H1 (cell line): ENCODE measurements at places on chromosomes 12 and 14. TPM values are rescaled to one million over a fixed set of nuclear protein-coding genes. Genes with fewer than 3 reads are reported as not detected.

DNA sequence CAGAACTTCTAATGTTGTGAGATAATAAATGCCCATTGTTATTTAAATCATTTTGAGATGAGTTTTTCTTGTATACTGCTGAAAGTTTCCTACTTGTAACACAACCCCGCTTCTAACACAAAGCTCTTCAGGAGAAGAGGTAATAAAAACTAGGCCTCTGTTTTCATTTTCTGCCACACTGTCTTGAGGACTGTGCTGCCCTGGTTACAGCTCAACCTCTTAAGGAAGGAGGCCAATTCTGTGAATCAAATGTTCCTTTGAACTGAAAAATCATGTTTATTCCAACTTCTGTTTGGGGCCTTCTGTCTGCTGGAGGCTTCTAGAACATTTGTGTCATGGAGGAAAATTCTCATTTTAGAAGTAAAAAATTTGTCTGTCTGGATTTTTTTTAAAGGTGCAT lies 100.3 kb downstream of the LRIG3 start:
- DNase-seq, result no peak

DNA sequence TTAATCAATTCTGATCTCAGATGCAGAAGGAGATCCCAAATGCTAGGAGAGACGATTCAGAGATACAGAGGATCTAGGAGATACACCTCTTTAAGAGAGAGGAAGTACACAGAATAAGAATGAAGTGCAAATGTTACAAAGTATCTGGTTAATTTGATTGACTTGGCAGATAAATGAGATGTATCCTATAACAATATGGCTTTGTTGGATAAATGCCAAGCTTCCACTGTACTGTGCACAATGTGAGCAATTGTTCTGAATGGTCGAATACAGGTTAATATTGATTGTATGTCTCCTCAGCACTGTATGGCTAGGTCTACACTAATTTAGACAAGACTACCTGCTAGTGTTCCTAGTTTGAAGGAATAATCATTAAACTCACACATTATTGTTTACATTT lies 119.6 kb upstream of the PTPRB start:
- DNase-seq, result no peak

DNA sequence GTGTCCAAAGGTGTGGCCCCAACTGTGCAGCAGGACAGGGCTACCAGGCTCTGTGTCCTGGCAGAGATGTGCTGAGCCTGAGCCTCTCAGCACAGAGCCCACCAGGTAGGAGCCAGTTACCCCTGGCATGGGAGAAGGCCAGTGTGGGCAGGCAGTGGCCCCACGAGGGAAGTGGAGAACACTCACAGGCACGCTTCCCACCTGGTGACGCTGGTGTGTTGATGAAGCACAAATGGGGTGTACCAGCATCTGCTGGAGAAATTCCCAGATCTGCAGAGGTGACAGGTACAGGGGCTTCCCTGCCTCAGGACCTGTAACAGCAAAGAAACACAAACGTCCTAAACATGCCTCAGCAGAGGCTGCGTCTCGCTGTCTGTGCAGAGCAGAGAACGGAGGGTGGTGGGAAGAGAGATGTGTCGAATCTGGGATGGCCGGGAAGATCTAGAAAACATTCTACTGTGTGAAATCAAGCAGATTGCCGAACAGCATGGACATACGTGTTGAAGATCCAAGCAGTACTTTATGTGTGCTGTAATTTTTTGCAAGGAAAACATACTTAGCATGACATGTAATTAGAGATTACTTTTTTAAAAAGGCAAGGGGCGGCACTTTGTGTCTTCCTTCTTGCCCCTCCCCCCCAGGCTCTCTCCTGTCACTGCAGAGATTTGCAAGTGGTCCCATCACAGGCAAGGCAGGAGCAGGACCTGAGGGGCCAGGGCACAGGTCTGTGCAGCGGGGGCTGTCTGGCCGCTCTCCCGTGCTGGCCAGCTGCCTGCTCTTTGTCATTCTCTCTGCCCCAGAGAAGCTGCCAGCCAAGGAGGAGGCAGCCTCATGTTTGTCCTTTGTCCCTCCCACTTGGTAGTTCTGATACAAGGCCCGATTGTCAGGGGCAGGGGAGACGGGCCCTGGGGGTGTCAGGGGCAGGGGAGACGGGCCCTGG lies 17.3 kb downstream of the HIP1R start:
- DNase-seq, result no peak

SLC5A8 gene
- 0.11 TPM in 1 of 2 replicates, not detected in the other for total RNA-seq

DNA sequence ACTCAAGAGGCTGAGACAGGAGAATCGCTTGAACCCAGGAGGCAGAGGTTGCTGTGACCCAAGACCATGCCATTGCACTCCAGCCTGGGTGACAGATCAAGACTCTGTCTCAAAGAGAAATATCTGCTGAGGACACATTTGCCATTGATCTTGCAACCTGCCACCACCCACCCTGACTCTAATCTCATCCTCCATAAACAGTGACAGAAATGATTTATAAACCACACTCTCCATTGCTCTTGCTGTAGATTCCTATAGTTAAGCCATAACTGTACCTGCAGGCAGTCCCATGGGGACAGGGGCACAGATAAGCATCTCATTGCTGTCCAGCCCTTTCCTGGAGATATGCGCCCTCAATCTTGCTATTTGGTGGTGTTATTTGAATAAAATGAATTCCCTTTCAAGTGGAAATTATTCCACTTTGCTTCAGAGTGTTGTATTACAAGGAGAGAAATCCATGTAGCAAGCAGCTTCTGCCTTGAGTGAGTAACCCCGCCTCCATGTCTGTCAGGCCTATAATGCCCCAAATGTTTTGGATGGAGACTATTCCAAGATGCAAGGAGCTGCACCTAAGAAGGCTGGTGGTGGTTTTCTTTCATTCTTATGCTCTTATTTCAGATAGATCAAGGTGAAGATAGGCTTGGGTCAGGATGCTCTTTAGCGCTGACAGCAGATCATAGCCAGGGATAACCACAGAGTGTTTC lies 3.0 kb upstream of the ZDHHC22 start:
- no peak for DNase-seq

RBP5 gene
- total RNA-seq, result 0.67 and 1.9 TPM in 2 replicates

- DNase-seq, result peak; percentile 94
Observed at GRCh38 chr12:751192-751998, 984 bp upstream of the WNK1 start.

DNA sequence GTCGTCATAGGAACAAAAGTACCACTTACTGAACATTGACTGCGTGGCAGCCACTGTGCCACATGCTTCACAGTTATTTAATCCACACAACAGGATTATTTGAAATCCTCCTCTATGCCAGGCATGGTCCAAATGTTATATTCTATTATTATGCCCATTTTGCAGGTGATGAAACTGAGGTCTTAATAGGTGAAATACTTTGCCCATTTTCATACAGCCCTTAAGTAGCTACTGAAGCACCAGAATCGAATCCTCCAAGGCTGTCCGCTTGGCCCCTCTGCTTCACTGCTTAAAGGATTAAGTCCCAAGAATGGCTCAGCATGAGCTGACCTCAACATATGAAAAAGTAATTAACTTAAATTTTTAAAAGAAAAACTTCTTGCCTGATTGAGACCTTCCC lies 212.8 kb downstream of the EGLN3 start:
- no peak for DNase-seq

DNA sequence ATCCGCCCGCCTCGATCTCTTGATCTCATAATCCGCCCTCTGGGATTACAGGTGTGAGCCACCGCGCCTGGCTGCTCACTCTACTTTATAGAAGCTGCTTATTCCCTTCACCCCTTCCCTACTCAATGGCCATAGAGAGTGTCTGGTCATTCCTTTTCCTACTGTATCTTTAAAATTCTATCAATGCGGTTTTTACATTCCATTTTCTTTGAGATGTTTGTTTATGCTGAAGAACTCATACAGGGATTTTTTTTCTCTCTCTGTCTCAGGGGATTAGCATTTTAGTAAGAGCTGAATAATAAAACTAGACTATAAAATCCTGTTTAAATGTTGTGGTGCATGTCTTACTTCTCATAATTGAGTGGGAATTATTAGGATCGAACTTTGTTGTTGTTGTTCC lies 218.6 kb upstream of the FOXN3 start:
- no peak for DNase-seq

GRCh38 chr12:111942557-111942956 lies 70.4 kb downstream of the TMEM116 start:
- DNase-seq, result no peak

- DNase-seq, result no peak
Observed at GRCh38 chr12:128695697-128696096, 128.1 kb downstream of the SLC15A4 start.

DNA sequence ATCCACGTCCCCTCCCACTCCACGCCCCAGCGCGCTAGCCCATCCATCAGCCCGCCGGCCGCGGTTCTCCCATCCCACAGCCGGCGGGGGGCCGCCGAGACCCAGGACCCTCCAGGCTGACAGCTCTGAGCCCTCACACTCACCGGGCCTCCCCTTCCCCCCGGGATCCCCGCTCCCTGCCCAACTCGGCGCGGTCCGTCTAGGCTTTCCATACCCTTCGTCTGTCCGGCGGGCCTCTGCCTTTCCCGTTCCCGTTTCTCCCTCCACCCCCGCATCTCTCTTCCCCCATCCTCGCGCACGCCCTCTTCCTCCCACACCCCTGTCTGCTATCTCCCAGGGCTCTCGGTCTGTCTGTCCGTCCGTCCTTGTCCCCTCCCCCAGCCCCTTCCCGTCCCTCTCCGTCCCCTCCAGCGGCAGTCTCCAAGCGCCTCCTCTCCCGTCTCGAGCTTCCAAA lies 726 bp downstream of the ZFHX2 start:
- DNase-seq, result no peak

PTPN6 gene
- total RNA-seq, result 25.7 and 28.4 TPM in 2 replicates

- no peak for DNase-seq
Observed at GRCh38 chr12:28177461-28177860, 12.8 kb upstream of the CCDC91 start.

- no peak for DNase-seq
Observed at GRCh38 chr12:52351196-52352059, 15.9 kb downstream of the KRT85 start.

DNA sequence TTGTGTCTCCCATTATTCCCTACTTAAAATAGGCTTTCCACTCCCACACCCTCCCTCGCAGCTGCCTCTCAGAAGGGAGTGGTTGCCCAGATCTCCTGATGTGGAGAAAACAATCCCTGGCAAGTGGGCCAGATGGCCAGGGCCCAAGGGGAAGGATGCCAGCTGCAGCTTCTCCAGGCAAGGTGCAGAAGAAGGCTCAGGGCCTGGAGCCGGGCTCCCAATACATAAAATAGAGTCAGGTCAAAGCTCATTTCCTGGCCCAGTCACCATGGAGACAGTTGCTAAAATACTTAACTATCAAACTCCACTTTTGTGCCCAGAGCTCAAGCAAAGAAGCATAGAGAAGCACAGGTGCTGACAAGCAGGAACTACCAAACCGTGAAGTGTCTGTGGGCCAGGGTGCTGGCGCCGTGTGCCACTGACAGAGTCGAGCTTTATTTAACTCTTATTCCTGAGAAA lies 45.7 kb upstream of the ITPR2 start:
- no peak for DNase-seq

GRCh38 chr14:92768795-92769194 lies 20.4 kb upstream of the LGMN start:
- DNase-seq, result no peak

GRCh38 chr12:57157588-57158173 lies 10.3 kb upstream of the LRP1-AS start:
- no peak for DNase-seq

DNA sequence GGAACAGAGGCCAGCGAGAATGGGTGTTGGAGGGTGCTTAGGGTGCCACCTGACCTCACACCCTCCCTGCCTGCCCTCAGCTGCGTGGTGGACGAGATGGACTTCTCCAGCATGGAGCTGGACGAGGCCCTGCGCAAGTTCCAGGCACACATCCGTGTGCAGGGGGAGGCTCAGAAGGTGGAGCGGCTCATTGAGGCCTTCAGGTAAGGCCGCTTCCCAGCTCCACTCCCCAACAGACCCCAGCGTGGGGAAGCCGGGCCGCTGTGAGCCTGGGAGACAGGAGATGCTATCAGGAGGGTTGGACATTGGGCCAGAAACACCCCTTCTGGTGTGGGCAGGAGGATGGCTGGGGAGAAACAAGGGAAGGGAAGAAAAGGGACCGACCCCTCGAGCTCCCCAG lies 57.0 kb downstream of the SLC6A12 start:
- DNase-seq, result no peak
